ENCODE measurements at places on chromosomes 13 and 19. TPM values are rescaled to one million over a fixed set of nuclear protein-coding genes. Genes with fewer than 3 reads are reported as not detected.

GDF15 gene
- 49.9 TPM for total RNA-seq

APOC4 gene
- not detected for total RNA-seq

CDC16 gene
- total RNA-seq: 62.6 TPM

ZNF526 gene
- total RNA-seq: 20.3 TPM

CLEC11A gene
- total RNA-seq: 25.4 TPM

MZT1 gene
- total RNA-seq: 9.0 TPM

ZNF491 gene
- 2.2 TPM for total RNA-seq

VSTM2B gene
- total RNA-seq: not detected

CD70 gene
- total RNA-seq: not detected

USP12 gene
- 19.0 TPM for total RNA-seq

CRX gene
- not detected for total RNA-seq

MAP4K1 gene
- 0.32 TPM for total RNA-seq

ZNF480 gene
- total RNA-seq: 8.2 TPM

FSD1 gene
- 8.6 TPM for total RNA-seq

SH2D3A gene
- total RNA-seq: under 0.01 TPM

NTF4 gene
- not detected for total RNA-seq

ZNF793 gene
- total RNA-seq: 2.6 TPM

ACP5 gene
- total RNA-seq: 0.43 TPM

CKM gene
- 0.43 TPM for total RNA-seq

PNPLA6 gene
- total RNA-seq: 106 TPM

ZNF575 gene
- total RNA-seq: 0.64 TPM

CACNA1A gene
- total RNA-seq: 0.32 TPM

ZNF737 gene
- total RNA-seq: 3.5 TPM

ZNF813 gene
- 3.0 TPM for total RNA-seq

KLK8 gene
- not detected for total RNA-seq

PPP1R15A gene
- 63.9 TPM for total RNA-seq

PCDH9 gene
- 9.9 TPM for total RNA-seq

MEF2B gene
- total RNA-seq: not detected

GNA15 gene
- total RNA-seq: under 0.01 TPM

TINCR gene
- total RNA-seq: not detected

NKPD1 gene
- under 0.01 TPM for total RNA-seq

DENND1C gene
- not detected for total RNA-seq

Measured in fibroblast of villous mesenchyme (primary cell).